ENCODE measurements at places on chromosomes 1 and 21. TPM values are rescaled to one million over a fixed set of nuclear protein-coding genes. Genes with fewer than 3 reads are reported as not detected.

Gene SHCBP1L
- total RNA-seq, result not detected

Gene C1orf167
- total RNA-seq, result 2.7 TPM

Gene CACNA1S
- not detected for total RNA-seq

Gene RAB25
- not detected for total RNA-seq

DNA sequence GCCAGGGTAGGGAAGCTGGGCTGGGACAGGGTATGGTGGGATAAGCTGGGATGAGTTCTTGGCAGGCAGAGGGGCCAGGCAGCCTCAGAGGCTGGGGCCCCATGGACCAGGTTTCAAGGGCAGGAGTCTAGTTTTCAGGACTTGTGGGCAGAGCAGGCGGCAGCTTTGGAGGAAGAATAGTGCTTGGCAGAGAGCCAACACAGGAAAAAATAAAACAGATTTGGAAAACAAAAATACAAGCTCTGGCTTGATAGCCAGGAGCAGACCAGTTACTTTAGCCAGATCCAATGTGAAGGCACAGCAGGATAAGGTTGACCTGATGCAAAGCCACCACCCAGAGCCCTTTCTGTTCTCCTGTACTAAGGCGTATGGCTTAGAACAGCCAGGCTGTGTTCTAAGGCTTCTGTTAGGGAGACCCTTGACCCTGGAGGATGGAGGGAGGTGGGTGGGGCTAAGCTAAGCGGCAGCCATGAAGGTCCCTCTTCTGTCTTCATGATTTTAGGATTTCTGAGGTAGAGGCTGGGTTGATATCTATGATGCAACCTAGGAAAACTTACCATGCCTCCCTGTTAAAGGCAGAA lies 5.5 kb downstream of the TRAF5 start:
- no peak for DNase-seq

- no peak for DNase-seq
Measured at GRCh38 chr21:42463861-42464515, 32.0 kb downstream of the RSPH1 start.

DNA sequence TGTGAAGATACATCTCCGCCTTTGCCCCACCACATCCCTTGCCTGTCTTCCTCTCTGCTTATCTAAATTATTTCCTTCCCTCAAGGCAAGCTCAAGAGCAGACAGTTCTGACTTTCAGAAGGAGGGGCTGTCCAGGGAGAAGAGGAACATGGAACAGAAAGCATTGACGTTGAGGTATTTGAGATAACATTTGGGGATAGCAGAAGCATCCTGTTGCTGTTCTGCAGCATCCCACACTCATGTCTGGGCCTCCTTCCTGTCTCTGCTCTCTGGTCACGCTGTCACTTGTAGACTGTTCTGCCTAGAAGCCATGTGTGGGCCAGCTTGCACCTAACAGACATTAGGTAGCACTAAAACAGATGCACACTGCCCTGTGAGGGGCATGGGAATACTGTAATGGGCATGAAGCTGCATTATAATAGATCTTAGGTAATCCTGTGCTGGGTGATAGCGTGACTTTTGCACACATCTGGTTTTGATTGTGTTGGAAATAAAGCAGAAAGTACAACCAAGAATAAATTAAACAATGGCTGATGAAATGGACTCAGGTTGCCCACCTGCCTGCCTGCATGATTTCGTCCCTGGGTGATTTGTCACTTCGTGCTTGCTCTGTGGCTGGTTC lies 660 bp upstream of the RD3 start:
- DNase-seq, result no peak

DNA sequence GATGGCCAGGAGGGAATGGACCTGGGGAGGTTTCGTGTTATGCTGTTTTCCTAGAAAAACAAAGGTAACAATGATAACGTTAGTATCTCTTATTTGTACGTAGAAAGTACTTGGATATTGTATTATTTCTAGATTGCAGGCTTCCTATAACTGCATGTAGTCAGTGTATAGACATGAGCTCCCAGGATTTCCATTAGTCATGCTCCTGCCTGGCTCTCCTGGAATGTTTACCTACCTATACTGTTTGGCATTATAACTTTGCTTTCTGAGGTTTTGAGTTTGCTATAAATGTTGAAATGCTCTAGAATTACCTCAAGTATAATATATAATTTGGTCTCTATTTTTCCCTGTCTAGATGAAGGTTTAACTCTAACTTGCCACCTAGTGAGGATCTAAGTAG lies 66.1 kb downstream of the TTC3 start:
- DNase-seq, result no peak

GRCh38 chr1:197480446-197480845 lies 212.4 kb downstream of the CRB1 start:
- DNase-seq, result no peak

- no peak for DNase-seq
Measured at GRCh38 chr1:20323613-20323920, 32.9 kb downstream of the VWA5B1 start.
